ENCODE measurements at places on chromosomes 7 and 10.

GRCh38 chr10:81875467-81876252, 666 bp downstream of the NRG3 start:
- DNase-seq = no peak

GRCh38 chr7:132547821-132548220, 28.4 kb downstream of the PLXNA4 start:
- DNase-seq = no peak

DNA sequence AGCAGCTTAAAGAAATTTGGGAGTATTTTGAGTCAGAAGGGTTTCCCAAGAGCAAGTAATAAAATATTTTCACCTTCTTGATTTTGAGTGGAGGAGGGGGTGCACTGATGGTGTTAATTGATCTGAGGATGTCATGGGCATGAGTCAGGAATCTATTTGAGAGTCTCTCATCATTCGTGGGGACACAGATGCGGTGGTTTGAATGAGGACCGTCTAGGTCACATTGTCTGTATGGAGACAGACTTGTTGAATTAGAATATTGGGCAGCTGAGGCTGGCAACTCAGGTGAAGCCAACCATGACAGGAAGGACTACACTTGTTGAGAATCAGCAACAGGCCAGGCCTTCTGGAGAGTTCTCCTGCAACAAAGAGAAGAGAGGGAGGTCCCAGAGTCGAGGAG, 127.0 kb downstream of the INSYN2A start:
- no peak for DNase-seq

GRCh38 chr7:50502001-50502684, 52.0 kb upstream of the FIGNL1 start:
- no peak for DNase-seq

DNA sequence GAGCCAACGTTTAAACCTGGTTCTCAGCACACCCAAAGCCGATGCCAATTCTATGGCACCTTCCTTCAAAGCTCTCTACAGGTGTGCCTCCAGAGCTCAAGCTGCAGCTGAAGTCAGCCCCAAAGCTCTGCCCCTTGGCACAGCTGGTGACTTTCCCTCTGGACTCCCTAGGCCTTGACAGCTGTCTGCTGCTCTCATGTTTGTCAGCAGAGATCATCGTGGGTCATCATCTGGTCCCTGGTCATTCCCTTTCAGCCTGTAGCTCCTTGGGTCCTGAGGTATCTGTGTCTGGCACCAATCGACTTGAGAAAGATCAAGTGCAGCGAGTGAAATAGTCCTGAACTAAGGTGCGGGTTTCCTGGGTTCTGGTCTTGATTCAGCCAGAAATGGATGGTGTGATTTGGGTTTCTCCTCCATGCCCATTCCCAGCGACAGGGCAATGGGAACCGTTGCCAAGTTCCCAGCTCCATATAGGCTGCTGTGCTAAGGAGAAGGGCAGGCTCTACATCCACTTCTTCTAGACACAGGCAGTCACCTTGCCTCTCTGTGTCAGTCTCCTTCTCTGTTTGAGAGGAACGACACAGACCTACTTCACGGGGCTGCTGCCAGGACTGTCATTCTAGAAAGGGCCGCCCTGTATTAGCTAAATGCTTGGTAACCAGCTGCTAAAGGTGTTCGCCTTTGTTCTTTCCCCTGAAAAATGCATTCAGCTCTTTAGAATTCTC, 3.6 kb downstream of the PKD1L1 start:
- DNase-seq = no peak

DNA sequence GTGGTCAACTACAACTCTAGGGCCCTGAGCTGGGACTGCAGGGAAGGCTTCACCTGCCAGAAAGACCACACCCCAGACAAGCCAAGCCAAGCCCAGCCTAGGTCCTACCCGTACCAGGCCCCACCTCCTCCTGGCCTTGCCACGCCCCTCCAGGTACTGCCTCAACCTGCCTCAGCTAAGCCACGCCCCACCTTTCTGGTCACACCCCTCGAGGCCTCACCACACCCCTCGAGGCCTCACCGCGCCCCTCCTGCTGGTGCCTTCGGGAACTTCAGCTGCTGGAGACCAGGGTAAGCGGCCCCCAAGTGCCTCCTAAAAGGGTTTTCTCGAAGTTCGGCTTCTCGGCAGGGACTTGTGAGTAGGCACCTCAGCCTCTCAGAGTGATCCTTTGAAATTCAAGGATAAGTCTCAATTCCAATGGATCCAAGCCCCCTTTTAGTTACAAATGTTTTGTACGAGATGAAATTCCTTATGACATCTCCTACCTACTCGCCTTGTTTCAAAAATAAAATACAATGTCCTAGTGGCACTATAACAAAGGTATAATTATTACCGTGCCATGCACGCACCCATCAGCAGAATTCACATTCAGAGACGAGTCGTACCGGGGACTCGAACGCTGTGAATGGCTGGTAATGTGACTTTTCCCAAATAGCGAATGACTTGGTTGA, 171.2 kb downstream of the ARHGAP21 start:
- no peak for DNase-seq

GRCh38 chr7:1667566-1668395, 2.3 kb upstream of the ELFN1 start:
- no peak for DNase-seq

DNA sequence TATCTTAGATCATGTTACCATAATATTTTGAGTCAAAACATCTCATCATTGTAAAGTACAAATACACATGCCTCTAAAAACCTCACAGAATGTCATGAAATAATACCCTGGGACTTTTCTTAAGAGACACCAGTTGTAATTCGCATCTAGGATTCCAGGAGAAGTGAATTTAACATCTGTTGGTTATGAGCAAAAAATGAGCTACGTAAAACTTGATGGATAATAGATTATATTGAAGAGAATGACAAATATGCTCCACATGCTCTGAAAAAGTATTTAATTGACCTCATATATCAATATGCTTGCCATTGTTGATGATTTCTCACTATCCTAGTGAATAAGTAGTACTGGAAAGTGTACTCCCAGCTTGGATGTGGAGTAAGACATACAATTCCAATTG, 227.0 kb downstream of the BBS9 start:
- no peak for DNase-seq

DNA sequence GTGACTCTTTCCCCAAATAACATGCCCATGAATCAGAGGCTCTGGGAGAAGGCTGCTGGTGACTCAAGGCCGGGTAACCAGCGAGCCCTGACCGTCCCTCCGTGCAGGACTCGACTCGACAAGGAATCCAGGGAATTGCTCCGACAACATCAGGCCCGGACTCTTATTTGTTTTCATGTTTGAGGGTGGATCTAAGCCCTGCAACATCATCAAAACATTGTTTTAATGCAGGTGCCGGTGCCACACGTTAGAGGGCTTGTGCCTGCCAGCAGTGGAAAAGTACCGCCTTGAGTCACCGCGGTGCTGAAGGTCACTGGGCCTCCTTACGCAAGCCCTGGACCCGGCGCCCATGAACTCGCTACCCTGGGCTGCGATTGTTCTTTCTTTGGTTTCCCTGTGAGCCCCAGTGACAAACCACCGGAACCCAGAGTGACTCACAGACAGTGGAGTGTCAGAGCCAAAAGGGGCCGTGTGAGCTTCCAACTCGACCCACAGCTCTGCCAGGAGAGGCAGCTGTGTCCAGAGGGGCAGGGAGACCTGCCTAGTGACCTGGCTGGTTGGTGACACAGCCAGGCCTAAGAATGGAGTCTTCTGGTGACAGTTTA, 139.4 kb upstream of the SHH start:
- DNase-seq = no peak

DNA sequence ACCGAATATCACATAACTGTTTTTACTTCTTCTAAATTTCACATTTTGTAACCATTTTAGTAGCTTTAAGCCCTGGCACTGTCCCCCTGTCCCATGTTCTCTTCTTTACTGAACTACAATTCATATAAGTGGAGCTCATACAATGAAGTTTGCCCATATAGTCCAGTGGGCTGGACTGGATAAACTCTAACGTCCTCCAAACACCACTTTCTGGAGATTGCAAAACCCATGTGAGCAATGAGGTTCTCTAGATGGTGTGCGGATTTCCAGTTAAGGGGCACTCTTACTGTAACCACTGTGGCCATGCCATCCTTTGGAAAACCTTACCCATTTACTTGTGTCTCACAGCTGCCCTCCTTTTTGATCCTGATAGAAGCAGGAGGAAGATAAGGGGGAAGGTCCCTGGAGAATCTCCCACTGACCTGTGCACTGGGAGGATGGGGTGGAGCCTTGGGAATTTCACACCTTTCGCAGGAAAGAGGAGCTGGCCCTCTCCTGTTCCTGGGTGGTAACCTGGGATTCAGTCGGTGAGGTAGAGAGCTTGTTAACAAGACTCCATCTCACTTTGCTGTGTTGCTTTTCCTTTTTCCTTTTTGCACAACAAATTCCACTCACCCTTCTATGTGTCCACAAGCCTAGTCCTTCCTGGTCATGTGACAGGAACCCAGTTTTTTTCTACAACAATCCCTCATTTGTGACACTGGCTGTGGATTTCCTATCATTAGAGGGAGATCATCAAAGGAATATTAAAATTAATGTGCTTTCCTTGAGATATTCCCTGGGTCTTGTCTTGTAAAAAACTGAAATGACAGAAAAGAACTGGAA, 120.7 kb downstream of the ARID5B start:
- no peak for DNase-seq

GRCh38 chr7:68014031-68014736, 1017.6 kb downstream of the TYW1 start:
- DNase-seq = no peak

DNA sequence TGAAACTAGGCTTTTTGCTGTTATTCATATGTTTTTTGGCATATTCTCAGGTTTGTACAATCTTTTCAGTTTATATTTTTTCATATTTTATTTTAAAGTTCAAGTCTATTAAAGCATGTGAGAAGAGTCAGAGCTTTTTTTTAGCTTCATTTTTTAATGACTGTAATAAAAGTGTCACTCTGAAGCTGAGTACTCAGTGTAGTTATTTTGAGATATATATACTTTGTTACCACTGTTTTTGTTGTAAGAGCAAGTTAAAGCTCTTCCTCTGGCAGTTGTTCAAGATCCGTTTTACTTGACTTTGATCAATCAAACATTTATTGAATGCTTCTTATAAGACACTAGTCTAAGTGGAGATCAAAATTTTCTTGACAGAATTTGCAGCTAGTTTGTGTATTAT, 37.5 kb downstream of the CASD1 start:
- no peak for DNase-seq

DNA sequence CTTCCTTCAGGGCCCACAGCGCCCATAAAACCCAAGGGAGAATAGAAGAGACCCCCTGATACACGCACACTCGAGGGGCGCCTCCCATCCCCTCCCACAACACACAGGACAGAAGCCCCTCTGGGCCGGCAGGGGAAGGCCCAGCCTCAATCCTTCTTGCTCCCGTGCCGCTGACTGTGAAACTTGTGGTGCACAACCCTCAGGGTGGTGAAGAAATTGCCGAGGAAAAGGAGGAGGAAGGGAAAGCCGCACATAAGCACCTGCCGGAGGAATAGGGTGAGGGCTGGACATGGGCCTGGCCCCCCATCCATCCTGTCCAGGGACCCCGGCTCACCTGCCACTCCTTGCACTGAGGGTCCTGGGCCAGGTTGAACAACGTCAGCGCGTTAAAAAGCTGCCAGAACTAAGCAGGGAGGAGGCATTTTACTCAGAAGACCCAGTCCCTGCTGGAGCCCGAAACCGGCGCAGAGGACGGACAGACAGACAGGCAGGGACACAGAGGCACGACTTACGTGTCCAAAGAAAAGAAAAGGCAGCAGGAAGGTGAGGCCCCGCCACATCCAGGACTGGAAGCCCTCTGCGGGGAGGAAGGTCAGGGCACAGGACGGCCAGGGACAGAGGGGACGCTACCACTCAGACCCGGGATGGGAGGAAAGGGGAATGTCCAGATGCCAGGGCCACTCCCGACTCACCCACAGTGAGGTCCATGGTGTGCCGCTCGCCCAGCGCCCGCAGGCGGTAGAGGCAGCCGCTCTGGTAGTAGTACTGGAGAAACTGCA, 7.2 kb downstream of the TMEM120A start:
- DNase-seq = no peak

GRCh38 chr10:44244745-44245600, 139.9 kb downstream of the CXCL12 start:
- DNase-seq = no peak

- DNase-seq = no peak
Observed at GRCh38 chr7:140677496-140677895, 4.8 kb downstream of the ADCK2 start.

DNA sequence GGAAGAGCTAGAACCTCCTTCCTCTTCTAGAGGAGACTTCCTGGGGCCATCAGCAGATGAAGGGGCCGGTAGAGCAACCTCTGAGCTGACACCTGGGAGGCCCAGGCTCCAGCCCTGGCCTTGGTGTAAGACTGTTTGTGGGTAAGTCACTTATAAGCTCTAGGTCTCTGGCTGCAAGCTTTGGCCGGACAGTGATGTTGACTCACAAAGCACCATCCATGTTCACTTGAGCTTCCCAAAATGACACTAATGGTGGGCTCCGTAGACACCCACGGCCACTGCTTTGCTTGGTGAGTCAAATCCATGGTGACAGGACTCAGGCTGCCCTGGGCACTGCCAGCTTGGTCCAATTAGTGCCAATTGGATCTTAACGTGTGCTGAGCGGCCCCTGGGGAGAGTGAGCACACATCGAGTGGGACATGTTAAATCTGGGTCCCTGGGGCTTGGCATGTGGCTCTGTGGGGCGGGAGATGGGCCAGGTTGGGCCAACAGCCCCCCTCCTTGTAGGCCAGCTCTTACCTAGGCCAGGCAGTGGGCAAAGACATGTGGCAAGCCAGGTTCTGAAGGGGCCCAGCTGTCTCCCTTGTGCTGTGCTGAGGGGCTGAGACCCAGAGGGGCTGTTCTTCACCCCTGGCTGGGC, 16.7 kb downstream of the NEURL1 start:
- no peak for DNase-seq

DNA sequence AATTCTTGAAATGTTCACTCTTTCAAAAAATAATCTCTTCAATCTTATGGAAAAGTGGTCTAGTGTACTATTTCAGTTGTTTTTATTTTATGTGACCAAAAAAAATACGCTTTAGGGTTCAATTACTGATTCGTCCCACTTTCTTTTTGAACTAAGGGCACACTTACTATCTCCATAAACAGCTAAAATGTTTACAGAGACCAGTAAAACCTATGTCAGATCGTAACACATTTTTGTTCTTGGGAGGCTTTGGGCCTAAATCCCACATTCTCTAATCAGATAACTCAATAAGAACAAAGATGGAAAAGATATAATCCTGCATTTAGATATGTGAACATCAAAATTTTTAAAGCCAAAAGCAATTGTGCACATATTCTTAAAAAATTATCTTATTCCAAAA, 29.8 kb upstream of the EPC1 start:
- DNase-seq = no peak

DNA sequence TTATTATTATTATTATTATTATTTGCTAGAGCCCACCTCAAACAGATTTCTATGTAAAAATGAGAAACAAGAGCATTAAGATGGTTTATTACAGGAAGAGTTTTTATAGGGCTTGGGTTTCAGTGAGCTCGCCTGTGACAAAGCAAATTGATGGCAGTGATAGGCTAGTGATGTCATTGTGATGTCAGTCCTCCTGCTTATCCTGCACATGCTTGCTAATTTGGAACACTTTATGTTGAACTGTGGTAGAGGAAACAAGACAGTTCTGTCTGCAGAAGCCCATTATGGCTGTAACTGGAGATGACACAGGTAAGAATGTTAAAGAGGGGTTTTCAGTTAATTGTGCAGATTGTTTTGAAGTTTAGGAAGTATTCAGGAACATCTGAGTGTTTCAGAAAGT, 68.3 kb downstream of the CREM start:
- DNase-seq = peak; percentile 63

All from inflammatory macrophage treated with lipopolysaccharide for 4 hours (primary cell).